AG04450 (cell line): ENCODE measurements at places on chromosomes 13 and 19. TPM values are rescaled to one million over a fixed set of nuclear protein-coding genes. Genes with fewer than 3 reads are reported as not detected.

GRCh38 chr19:8576273-8576993 lies 809 bp downstream of the MYO1F start:
- DNase-seq, result no peak

GRCh38 chr19:19510432-19510831 lies 4.9 kb downstream of the TSSK6 start:
- no peak for DNase-seq

DNA sequence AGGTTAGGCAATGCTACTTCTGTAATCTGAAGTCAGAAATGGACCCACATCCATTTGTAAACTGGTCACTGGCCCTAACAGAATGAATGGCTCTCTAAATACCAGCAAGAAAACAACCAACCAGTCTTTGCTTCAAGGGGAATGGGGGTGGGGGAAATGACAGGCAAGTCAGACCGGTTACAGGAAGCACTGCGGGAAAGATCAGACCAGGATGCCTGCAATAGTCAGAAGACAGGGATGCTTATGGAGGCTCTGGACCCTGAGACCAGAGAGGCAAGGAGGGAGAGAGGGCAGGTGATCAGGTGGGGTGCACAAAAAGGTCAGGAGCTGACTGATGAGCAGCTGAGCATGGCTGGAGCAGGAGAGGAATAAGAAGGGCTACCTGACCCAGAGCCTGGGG lies 13.1 kb downstream of the MED26 start:
- no peak for DNase-seq

- DNase-seq, result no peak
Measured at GRCh38 chr19:30886222-30886621, 463.0 kb downstream of the TSHZ3 start.

DNA sequence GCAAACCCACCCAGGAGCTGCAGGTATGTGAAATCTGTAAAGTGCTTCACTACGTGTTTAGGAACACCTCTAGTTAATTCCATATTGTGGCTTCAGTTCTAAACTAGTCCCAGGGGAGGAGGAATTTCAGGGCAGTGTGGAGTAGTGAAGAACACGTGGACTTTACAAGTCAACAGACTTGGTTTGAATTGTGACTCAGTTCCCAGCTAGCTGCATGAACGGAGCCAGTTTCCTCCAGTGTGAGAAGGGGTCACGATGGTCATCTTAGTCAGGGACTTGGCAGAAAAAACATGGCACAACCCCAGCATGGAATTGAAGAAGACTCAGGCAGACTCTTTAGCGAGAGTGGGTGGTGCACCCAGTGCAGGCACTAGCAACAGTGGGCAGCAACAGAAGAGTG lies 175.7 kb upstream of the UBL3 start:
- peak; percentile 57 for DNase-seq

DNA sequence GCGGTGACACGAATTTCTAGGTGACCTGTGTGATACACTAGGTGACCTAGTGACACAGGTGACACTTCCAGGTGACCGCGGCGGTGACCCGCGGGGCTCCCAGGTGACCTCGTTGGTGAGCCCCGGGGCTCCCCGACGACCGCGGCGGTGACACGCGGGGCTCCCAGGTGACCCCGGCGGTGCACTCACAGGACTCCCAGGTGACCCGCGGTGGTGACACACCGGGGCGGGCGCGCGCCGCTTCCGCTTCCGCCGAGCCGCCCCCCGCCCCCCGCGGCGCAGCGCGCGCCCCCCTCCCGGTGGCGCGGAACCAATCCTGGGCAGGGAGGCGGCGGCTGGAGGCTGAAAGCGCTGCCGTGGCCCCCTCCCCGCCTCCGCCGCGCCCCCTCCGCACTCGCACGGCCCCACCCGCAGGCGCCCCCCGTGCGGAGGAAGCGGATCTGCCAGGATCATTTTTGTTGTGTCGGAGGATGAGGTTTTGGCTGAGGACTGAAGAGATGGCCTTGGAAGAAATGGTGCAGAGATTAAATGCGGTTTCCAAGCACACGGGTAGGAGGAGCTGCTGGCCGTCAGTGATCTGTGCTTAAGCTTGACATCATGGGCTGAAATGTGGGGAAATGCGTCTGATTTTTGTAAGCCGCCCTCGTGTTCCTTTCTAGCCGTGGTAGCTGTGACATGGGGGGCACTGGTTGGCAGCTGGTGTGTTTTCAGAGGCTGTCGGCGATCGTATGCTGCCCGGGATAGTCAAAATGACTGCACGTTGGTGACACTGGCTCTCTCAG lies at the start of gene MCF2L:
Gene MCF2L (plus strand): TSS at position 305 of the 782 bp plus-strand sequence. CDS start 166 bp downstream, at position 471.
- no peak for DNase-seq

DNA sequence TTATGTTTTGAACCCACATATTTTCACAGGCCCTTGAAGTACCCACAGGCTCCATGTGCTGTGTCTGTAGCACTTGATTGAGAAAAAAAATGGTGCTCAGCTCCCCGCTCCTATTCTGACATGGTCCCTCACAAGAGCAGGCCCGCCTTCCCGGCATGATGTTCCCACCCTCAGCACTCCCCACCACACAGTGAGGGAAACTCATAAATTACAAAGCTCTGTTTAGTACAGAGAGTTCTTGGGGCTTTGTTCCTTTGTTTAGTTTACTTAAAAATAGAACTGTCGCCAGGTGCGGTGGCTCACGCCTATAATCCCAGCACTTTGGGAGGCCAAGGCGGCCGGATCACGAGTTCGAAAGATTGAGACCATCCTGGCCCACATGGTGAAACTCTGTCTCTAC lies 25.9 kb upstream of the ABCC4 start:
- DNase-seq, result no peak

- DNase-seq, result no peak
Measured at GRCh38 chr13:113637262-113638160, 20.5 kb downstream of the ATP4B start.

DNA sequence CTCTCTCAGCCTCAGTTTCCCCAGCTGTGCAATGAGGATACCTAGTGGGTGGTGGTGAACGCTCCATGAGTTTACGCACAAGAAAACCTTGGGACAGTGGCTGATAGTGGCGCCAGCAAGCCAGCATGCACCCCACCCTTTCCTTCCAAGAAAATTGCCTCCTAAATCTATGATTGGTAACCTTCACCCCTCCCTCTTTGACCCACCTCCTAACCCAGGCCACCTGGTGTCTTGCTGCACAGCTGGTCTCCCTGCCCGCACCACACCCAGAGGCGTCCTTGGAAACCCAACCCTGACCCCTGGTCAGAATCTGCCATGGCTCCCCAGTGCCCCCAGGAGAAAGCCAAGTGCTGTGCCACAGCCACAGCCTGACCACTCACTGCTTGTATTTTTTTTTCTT lies 22.8 kb upstream of the BCL3 start:
- DNase-seq, result no peak

DNA sequence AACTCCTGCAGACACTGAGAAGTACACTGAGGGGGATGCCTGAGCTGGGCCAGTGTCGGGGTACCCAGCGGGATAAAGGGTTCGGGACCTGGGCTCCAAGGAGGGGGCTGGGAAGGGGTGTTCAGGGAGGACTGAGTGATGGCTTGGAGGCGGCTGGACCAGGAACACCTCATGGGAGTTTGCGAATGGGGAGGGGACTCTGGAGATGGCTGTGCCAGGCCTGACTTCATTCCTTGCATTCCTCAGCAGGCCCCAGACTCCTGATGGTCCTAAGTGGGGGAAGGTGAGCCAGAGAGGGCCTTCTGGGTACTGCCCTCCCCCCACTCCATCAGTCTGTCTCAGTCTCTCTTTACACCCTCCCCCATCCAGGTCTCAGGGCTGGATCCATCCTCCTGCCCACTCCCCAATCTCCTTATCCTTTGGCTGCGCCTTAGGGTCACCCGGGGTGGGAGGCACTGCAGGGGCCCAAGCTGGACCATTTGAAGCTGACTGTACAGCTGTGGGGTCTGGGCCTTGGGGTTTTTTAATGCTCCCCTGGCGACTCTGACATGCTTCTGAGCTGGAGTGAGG lies 13.8 kb downstream of the PAK4 start:
- DNase-seq, result no peak

- DNase-seq, result peak; percentile 6
Measured at GRCh38 chr13:80214521-80214991, 126.4 kb downstream of the SPRY2 start.

GRCh38 chr19:7910321-7911161 lies 4.1 kb upstream of the TGFBR3L start:
- no peak for DNase-seq

DNA sequence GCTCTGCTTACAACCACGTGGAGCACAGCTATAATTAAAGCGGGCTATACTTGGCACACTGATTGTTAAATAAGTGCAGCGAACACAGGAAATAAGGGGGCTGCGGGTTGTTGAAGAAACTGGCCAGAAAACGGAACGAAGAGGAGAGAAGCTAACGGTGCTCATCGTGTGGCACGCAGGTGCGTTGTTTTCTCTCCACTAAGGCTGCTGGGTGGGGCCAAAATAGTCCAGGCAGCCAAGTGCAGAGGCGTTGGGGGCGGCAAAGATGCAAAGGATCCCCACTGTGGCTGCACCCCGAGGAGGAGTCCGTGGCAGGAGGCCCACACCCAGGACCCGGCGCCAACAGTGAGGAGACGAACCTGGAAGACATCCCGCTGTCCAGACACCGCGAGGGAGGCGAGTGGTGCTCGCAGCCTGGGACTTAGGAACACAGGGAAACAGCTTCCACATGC lies 8.1 kb upstream of the ARL11 start:
- DNase-seq, result no peak

GRCh38 chr13:99415851-99416331 lies 85.4 kb upstream of the TM9SF2 start:
- DNase-seq, result no peak

DNA sequence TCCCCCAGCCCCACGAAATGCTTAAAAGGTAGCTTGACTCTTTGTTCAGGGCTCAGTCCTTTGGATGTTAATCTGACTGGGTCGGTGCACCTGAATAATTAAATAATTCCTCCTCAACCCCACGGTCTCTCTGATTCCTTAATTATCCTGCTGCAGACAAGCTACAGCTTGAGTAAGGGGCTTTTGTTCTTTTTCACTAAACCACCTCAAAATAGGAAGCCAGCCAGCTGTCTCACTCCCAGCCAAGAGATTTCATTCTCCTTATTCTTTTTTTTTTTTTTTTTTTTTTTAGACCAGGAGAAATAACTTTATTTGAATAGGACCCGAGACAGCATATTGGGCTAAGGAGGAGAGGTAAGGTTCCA lies 7.9 kb upstream of the FCGBP start:
- no peak for DNase-seq

DNA sequence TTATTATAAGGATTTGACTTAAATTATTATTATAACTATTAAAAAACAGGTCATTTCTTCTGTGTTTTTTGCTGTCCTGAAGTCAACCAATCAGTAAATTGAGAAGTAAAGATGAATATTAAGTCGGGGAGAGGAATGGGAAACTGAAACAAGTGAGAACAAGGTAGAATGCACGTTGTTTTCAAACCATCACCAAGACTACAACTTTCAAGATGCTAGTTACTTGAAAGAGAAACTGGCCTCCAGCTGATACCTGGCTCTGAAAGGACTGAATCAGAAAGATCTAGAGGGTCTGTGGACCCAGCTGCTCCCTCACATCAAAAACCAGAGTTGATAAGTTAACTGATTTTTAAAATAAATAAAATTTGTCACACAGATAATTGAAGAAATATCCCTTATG lies 1301.5 kb upstream of the ATXN8OS start:
- no peak for DNase-seq

The MBD3L2 gene
- polyA plus RNA-seq, result not detected in 2 replicates

The SELENOW gene
- polyA plus RNA-seq, result 177 and 221 TPM in 2 replicates

The MAB21L1 gene
- polyA plus RNA-seq, result 0.02 and 0.07 TPM in 2 replicates

The RRAS gene
- polyA plus RNA-seq, result 64.2 and 93.3 TPM in 2 replicates

The FUT3 gene
- not detected in 2 replicates for polyA plus RNA-seq

The PRODH2 gene
- polyA plus RNA-seq, result not detected in 2 replicates

The NECTIN2 gene
- polyA plus RNA-seq, result 80.2 and 110 TPM in 2 replicates

The NLRP9 gene
- polyA plus RNA-seq, result not detected in 2 replicates
